Left renal cortex interstitium (tissue), 4 donors: ENCODE measurements at places on chromosomes 6 and 20.
A peak's percentile ranks its signal among the peaks of the same experiment; 100 is the strongest.

DNA sequence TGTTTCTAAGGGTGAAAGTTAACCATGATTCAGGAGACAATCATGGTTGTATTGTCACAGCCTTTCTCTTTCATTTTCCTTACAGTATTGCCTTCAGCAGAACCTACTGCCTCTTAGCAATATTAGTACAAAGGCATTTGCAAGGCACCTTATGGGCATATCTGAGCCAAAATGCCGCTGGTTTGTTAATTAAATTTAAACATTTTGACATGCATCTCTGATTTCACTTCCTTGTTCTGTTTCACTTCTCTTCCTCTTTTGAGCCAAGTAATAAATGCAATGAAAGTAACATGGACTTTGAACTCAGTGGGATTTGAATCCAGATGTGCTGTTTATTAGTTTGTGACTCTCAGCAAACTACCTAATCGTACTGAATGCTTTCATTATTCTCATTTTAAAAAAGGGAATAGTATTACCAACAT is 467.4 kb upstream of the CITED2 start:
- DNase-seq = no peak

DNA sequence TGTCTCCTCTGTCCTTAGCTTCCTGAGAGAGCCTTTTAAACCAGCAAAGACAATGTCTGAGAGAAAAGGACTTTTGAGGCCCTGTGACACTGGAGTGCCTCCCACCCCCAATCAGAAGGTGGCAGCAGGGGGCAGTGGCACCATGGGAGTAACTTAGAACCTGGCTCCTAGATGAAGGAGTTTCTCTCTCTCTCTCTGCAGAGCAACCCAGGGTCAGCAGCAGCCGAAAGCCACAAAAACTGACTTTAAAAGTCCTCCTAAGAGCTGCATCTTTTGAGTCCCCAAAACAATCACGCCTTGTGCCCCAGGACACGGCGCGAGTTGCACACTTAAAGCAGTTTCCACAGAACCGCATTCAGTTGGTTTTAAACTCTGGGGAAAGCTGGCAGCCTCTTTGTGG is 5.3 kb upstream of the TCP11 start:
- DNase-seq = no peak

GRCh38 chr6:79984261-79984660 is 20.2 kb upstream of the TTK start:
- DNase-seq = no peak

GRCh38 chr20:32132911-32133549 is 23.5 kb downstream of the TM9SF4 start:
- no peak for DNase-seq

- DNase-seq = peak; percentile 28
Measured at GRCh38 chr6:11043961-11044711, at the start of gene ELOVL2. ELOVL2 (minus strand) TSS chr6:11044305; CDS start chr6:11044230, 75 bp downstream.

DNA sequence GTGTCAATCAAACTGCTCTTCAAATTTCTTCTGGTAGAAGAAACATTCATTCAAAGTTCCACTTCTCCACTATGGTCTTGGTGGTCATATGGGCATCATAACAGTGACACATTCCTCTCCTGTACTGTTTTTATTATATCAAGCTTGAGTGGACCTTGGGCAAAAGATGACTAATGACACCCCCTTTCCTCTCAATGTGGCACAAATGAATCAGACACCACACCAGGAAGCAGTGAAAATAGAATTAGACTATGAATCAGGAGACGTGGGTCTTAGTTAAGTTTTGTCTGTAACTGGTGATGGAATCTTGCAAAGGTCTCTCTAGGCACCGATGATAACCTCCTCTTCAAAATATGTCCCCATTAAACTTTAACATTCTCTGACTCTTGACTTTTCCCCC is 9.0 kb upstream of the NRSN1 start:
- DNase-seq = no peak

DNA sequence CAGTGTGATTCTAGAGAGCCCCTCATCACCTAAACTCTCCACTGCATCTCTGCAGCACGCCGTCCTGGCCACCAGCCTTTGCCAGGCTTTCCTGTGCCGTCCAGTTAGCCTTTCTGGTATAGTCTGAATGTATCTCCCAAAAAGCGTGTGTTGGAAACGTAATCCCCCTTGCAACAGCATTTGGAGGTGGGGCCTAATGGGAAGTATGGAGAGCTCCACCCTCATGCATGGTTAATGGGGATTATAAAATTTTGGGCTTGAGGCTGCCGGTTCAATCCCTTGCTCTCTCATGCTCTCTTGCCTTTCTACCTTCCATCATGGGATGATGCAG is 53.4 kb downstream of the NEDD9 start:
- DNase-seq = no peak

GRCh38 chr6:136095986-136096385 is 154.1 kb downstream of the MTFR2 start:
- DNase-seq = no peak

DNA sequence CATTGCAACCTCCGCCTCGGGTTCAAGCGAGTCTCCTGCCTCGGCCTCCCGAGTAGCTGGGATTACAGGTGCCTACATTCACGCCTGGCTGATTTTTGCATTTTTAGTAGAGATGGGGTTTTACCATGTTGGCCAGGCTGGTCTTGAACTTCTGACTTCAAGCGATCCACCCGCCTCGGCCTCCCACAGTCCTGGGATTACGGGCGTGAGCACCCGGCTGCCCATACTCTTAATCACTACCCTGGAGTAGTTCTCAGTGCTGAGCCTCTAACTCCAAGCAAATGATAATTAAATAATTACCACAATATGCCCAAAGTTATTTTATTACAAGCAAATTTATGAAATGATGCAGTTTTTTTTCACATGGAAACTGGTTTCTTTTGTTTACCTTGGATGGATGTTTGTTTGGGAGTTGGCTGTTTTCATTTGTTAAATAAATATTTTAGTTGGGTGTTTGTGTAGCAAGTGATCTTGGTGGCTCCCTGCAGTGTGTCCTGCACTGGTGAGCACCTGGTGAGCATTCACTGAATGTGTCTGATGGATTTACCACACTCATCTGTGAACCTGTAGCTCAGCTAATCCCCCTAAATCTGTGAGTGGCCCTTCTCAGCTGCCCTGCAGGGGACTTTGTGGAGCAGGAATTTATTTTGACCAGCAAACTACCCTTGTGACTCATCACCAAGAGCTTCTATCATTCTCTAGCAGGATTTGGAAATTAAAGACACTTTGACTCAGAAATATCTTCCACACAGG is 36.9 kb downstream of the UTRN start:
- no peak for DNase-seq

GRCh38 chr6:90922325-90922724 is 335.5 kb upstream of the MAP3K7 start:
- DNase-seq = no peak

- no peak for DNase-seq
Measured at GRCh38 chr6:125950293-125950692, 6.3 kb upstream of the HINT3 start.

DNA sequence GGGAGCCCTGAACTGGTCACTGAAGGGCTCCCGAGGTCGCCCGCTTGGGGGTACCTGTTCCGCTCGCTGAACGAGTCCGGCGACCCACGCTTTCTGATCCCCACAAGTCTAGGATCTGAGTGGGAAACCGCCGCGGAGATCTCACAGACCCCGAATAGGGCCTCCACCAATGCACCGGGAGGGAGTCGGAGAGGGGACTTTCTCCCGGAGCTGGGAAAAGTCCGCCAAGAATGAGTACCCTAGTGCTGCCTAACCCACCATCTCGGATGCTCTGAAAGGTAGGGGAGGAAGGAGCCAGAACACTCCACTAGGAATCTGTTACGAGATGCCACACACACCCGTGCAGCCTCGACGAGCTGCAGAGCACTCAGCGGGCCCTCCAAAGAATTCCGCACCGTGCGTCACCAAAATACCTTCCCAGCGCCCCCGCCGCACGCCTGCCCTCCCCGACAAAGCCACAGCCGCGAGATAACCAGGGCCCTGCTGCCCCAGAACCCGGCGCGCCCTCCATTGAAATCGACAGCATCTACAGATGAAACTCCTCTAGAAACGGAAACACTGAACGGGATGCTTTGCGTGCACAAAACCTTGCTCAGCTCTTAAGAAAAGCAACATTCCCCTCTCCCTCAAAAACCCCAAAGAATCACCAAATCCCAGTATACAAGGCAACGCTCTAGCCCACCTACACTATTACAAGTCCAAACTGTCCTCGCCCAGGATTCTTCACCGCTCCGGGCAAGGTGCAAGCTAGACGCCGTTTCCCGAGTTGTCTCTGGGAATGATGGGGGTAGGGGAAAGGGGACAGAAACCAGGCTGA is 686 bp downstream of the COL12A1 start:
- no peak for DNase-seq

- no peak for DNase-seq
Measured at GRCh38 chr6:84771125-84771755, 6.8 kb upstream of the TBX18 start.

DNA sequence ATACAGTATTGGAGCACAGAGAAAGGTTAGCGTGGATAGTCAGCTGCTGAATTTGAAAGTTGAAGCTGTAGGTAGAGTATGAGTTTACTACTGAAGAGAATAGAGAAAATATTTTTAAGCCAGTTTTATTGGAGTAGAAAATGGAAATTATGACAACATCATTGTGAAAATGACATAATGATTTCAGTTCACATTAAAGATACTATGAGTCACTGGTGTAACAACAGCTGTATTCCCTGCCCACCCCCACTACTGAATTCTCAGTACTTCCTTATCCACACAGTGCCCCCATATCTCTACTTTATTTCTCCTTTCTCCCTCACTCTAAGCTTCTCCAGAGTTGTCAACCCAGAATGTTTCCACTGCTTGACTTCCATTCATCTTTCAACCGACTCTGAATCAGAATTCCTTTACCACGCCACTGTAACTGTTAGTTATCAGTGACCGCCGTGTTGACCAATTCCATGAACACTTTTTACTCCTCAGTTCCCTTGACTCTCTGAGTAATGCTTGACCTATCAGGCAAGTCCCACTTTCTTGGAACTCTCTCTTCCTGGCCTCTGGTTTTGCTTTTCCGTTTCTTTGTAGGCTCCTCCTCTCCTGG is 139.6 kb downstream of the AIG1 start:
- DNase-seq = no peak

DNA sequence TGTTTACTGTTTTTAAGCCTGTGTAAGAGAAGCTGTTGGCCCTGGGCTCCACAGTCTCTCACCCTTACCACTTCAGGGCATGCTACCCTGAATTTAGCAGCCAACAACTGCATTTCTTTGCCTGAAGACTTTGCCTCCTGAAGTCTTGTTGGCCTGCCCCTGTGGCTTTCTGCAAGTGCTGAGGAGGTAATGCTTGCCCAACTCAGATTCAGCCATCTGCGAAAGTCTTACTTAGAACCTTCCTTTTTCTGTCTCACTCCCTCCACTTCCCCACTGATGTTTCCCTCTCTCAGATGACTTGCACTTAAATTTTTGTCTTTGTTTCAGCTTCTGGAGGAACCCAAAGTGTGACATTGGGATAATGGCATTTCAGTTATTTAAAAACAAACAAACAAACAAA is 11.8 kb upstream of the IBTK start:
- no peak for DNase-seq

GRCh38 chr6:83758533-83758932 is 49.6 kb upstream of the SNAP91 start:
- DNase-seq = no peak

GRCh38 chr6:28978959-28979561 is 26.1 kb downstream of the ZNF311 start:
- DNase-seq = no peak

DNA sequence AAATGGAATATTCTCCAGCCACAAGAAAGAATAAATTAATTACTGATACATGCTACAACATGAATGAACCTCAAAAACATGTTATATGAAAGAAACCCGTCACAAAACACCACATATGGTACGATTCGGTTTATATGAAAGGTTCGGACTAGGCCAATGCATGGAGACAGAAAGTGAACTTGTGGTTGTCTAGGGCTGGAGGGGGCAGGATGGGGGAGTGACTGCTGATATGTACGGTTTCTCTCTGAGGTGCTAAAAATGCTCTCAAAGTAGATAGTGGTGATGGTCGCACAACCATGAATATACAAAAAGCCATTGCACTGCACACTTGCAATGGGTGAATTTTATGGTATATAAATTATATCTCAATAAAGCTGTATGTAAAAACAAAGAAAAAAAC is 18.3 kb downstream of the AGPAT4 start:
- no peak for DNase-seq

- DNase-seq = no peak
Measured at GRCh38 chr6:12114055-12114503, 102.0 kb downstream of the HIVEP1 start.

GRCh38 chr6:165846123-165846966 is 183.3 kb upstream of the PDE10A start:
- no peak for DNase-seq

DNA sequence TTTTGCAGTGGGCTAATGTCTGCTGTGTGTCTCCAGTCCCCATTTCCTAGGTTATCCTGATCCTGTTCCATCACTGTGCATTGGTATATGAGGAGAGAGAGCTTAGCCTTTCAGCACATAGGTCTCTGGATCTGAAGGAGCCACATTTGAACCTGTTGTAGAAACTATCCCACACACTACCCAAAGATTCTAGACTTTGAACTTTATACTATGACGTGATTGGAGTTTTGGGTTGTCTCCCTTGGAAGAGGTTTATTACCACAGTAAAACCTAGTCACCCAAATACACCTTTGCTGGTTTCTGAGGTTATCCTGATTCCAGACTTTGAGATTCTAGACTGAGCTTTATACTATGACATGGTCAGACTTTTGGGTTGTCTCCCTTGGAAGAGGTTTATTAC is 8.0 kb upstream of the OSTM1 start:
- no peak for DNase-seq

GRCh38 chr6:127102299-127102698 is 16.2 kb upstream of the RSPO3 start:
- DNase-seq = no peak
